Activated CD4-positive, alpha-beta T cell treated with anti-CD3 and anti-CD28 coated beads, Interleukin-2, amount 10 ng/mL, durations not matched to agents 24 days and 14 days (primary cell): ENCODE measurements at places on chromosomes 11 and 22. TPM values are rescaled to one million over a fixed set of nuclear protein-coding genes. Genes with fewer than 3 reads are reported as not detected.
A peak's percentile ranks its signal among the peaks of the same experiment; 100 is the strongest.

POU2AF1 gene
- total RNA-seq: 65.6 and 68.9 TPM in 2 replicates

RHOD gene
- 0.35 TPM in 1 of 2 replicates, not detected in the other for total RNA-seq

LIF gene
- 509 and 511 TPM in 2 replicates for total RNA-seq

ZNF202 gene
- 22.6 and 22.9 TPM in 2 replicates for total RNA-seq

P2RY6 gene
- not detected in 2 replicates for total RNA-seq

CRYBB1 gene
- not detected in 2 replicates for total RNA-seq

KBTBD3 gene
- 3.8 and 4.0 TPM in 2 replicates for total RNA-seq

CRYBB2 gene
- not detected in 2 replicates for total RNA-seq

KDM4E gene
- total RNA-seq: not detected in 2 replicates

GTSE1 gene
- total RNA-seq: 37.6 and 40.8 TPM in 2 replicates

EML3 gene
- 161 and 166 TPM in 2 replicates for total RNA-seq

APOL1 gene
- total RNA-seq: 36.2 and 37.3 TPM in 2 replicates

PLAAT4 gene
- total RNA-seq: 12.2 and 14.7 TPM in 2 replicates

SCN3B gene
- not detected in 2 replicates for total RNA-seq

TRIM6 gene
- 0.14 and 0.62 TPM in 2 replicates for total RNA-seq

APOA4 gene
- total RNA-seq: not detected in 2 replicates

GRCh38 chr22:41245917-41246499 lies 5.3 kb upstream of the CHADL start:
- no peak for DNase-seq

- no peak for DNase-seq
Measured at GRCh38 chr22:39655004-39655579, 84.5 kb downstream of the CACNA1I start.

DNA sequence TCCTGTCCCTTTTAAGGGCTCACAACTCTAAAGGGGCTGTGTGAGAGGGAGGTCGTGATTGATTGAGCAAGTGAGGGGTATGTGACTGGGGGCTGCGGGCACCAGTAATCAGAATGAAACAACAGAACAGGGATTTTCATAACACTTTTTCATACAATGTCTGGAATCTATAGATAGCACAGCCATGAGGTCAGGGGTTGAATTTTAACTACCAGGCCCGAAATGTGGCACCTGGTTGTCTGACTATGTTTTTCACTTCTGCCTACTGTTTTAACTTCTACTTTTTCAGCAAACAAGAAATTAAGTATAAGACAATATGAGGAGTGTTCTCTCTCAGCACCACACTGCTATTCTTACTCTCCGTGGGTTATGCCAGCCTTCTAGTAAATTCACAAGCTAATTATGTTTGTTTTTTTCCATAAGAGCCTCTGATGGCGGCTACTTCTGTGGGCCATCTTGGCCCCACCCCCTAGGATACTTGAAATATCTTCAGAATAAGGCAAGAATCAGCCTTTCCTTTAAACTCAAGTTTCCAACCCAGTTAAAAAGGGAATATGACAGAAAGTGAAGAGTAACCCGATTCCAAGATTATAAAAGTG lies 552.8 kb upstream of the CHORDC1 start:
- no peak for DNase-seq

DNA sequence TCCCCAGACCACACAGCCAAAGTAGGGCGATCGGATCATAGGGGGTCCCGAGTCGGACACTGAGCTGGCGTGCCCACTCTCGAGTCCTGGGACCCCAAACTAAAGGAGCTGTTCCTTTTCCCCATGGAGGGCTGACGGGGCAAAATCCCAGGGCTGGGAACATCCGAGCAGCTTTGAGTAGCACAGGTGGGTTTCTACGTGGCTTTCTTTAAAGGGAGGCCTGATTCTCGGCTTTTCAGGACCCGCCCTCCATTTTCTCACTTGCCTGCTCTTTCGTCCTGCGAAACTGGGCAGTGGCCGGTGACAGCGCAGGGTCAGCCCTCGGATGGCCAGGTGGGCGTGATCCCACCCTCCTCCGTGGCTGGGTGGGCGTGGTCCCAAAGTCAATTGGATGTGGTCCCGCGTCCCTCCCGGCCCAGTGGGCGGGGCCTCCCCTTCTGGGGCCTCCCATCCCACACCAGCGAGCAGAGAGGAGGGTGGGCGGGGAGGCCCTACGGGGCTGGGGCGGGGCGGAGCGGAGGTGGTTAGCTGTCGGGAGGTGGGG lies 17.5 kb upstream of the TXNRD2 start:
- no peak for DNase-seq

GRCh38 chr11:102757823-102758549 lies 22.4 kb downstream of the MMP10 start:
- no peak for DNase-seq

GRCh38 chr11:63614136-63614671 lies at the start of gene PLAAT3:
Gene PLAAT3 (minus strand): TSS chr11:63614433. CDS start chr11:63614014, 419 bp downstream.
- peak; percentile 78 for DNase-seq

GRCh38 chr11:128759597-128759996 lies 65.7 kb downstream of the FLI1 start:
- no peak for DNase-seq

GRCh38 chr11:72445423-72445822 lies 11.1 kb upstream of the CLPB start:
- DNase-seq: no peak

DNA sequence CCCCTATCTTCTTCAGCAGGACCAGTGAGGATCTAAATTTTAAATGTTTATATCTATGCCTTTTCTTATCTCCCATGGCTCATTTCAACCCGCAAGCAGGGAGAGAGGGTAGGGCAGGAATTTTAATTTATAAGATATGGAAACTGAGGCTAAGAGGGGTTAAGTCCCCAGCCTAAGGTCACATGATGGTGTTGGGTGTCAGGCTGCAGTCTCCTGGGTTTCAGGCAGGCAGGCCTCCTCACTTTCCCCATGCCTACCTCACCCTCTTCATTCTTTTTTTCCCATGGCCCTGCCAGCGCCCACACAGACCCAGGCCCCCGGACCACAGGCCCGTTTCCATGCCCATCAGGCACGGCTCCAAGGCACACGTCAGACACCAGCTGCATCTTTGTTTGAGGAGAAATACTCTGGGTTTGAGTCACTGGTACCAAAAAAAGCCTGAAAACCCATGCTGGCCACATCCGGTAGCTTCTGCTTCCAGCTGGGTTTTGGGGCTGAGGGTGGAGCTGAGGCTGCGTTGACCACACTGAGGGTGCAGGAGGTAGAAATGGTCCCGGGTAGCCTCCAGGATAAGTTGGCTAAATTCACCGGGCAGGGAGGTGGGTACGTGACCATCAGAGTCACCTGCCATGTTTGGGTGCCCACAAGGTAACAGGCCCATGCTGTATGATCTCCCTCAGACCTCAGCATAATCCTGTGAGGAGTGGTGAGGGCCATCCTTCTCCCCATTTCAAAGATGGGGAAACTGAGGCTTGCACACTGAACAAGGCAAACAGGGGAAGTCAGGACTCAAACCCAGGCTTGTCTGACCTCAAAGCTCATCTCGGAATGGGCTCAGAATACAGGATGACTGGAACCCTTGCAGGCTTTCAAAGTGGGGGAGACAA lies 7.5 kb downstream of the CRYBB1 start:
- peak; percentile 86 for DNase-seq

GRCh38 chr22:30114361-30114760 lies 34.1 kb downstream of the HORMAD2 start:
- DNase-seq: no peak

DNA sequence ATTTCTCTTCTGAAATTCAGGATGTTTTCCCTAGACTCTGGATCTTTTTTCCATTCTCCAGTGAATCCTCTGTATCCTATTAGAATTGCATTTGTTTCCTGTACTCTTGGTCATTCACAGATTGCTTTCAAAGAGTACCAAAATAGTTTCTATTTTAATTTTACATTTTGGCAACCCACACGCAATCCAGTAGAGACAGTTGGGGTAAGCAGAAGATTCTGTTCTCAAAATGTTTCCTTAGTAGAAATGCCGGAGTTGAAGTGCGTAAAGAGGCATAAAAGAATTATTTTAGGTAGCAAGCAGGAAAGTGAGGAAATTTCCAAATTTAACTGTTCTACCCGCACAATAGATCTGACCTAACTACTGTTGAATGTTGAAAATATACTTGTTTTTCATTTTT lies 842.4 kb downstream of the LUZP2 start:
- no peak for DNase-seq

- no peak for DNase-seq
Measured at GRCh38 chr11:62142921-62143320, 19.1 kb downstream of the INCENP start.

DNA sequence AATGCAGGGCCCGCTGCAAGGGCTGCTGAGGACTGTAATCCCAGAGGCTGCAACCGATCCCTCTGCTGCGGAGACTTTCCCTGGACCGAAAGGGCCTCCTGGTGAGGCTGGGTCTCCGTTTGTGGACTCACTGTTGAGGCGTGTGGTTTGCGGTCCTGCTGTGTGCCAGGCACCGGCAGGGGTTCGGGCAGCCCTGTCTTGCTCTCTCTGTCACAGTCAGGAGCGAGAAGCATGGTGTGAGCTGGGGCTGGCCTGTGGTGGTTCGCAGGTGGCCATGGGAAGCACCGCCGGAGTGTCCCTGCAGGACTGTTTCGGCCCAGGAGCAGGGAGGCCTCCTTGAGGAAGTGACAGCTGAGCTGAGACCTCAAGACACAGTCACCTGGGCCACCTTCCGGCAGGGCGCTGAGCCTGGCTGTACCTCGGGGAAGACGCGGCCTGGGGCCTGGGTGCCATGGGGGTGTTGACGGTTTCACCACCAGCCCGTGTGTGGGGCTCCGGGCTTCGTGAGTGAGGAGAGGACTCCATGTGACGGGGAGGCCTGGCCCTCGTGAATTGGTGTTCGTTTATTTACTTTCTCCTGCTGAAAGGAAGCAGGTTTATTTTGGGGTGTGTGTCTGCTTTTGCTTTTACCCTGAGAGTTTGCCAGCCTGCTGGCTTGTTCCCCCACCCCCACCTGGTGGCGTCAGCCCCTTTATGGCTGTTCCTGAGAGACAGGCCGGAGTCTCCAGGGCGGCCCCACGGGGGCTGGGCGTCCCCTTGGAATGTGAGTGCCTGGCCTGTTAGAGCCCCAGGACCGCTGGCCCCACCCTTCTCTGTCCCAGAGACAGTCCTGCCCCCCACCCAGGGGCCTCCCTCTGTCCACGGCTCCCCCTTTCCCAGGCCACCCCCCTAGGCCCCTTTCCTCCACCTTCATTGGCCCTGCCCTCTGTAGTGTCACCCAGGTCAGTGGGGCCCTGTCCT lies 122.5 kb downstream of the KCNQ1OT1 start:
- DNase-seq: no peak

GRCh38 chr11:47854667-47855066 lies 6.5 kb upstream of the NUP160 start:
- DNase-seq: no peak

DNA sequence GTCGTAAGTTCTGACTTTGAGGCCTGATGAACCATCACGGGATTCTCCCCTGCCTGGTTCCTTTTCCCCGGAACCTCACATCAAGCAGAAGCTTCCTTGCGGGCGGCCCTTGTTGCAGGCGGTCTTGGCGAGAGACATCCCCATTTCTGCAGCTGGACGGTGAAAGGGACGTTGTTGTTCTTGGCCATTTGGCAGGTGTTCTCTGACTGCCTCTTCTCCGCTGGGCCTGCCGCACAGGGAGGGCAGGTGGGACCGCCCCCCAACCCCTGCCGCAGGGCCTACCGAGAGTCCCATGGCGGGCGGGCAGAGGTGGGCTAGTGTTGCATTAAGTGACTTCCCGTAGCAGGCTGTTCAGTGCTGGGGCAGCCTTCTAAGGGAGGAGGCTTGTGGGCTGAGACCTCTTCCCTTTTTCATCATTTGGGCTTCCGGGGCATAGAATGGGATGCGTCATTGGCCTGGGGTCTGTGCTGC lies 26.9 kb upstream of the GRAMD4 start:
- DNase-seq: no peak

- DNase-seq: no peak
Measured at GRCh38 chr11:45057938-45058646, 88.3 kb upstream of the PRDM11 start.

DNA sequence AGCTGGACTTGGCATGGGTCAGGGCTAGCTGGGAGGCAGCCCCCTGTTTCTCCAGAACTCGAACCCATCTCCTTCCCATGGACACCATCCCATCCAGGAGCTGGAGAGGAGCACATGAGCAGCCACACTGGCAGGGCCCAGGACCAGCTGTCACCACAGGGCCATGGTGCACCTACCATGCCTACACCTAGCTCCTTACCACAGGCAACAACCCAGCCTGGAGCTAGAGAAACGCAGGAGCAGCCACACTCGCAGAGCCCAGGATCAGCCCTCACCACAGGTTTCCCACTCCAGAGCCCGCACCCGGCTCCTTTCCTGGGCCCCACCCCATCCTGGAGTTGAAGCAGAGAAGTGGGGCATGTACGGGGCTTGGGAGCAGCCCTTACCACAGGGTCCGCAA lies 50.2 kb downstream of the GAB4 start:
- no peak for DNase-seq

- no peak for DNase-seq
Measured at GRCh38 chr11:109298865-109299264, 123.1 kb upstream of the C11orf87 start.

- DNase-seq: no peak
Measured at GRCh38 chr22:26713823-26714449, 56.5 kb downstream of the MIAT start.

- DNase-seq: no peak
Measured at GRCh38 chr22:38867471-38868285, 4.3 kb downstream of the CBX6 start.

DNA sequence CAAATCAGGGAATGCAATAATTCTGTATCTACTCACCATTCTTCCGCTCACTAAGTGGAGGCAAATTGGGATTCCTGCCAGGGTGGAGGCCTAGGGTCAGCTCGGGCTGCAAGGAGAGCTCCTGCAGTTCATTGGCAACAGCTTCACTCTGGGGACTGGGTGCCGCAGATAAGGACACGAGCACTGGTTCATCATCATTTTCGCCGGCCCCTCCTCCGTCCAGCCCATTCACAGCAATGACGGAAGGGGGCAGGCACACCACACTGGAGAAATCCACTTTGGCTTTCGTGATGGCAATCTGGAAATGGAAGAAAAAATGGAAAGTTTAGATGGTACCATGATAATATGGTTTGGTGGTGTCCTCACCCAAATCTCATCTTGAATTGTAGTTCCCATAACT lies 84.4 kb downstream of the MRTFA start:
- DNase-seq: no peak

DNA sequence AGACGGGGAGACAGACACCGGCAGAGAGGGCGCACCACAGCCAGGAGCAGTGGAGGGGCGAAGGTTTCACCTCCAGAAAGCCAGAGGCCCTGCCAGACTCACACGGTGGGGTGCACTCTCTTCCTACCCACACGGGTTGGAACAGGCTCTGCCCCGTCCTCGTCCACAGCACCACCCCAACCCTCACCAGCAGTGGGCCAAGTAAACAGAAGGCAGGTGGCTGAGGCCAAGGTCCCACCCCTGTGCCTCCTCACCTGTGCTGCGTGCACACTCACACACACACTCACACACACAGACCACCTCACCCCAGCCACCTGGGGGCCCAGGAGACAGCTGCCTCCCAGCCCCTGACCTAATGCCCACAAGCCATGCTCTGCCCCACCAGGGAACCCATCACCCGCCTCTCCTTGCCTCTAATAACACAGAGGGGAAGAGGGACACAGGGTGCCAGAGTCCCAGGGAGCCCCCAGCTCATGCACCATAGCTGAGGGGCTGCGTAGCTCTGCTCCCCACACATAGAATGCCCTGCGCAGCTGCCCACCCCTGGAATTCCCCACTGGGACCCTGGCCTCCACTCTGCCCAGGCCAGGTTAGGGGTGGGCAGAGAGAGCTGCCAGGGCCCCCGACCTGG lies 3.1 kb downstream of the CYB5R3 start:
- DNase-seq: no peak

GRCh38 chr11:126418887-126419286 lies 63.4 kb downstream of the ST3GAL4 start:
- DNase-seq: no peak
